Activated T-helper 2 cell treated with anti-CD3 and anti-CD28 coated beads, Interferon-gamma antibody, Interleukin-2, Interleukin-4, amounts not matched to agents 10 μg/mL and 5 μg/mL and 100 μg/mL, durations not matched to agents 14 hours and 24 hours and 36 hours (primary cell): ENCODE measurements at places on chromosomes 1 and 21. TPM values are rescaled to one million over a fixed set of nuclear protein-coding genes. Genes with fewer than 3 reads are reported as not detected.

RGS4 gene
- total RNA-seq = not detected in 2 replicates

SAMD13 gene
- 0.30 and 0.44 TPM in 2 replicates for total RNA-seq

CYP4X1 gene
- total RNA-seq = not detected in 2 replicates

- no peak for DNase-seq
Observed at GRCh38 chr1:209190591-209191261, 392.8 kb upstream of the CAMK1G start.

- DNase-seq = no peak
Observed at GRCh38 chr1:150764617-150765101, 919 bp downstream of the CTSS start.
